OCI-LY7 (cell line): ENCODE measurements at places on chromosomes 7 and 10.

GRCh38 chr10:49309691-49310411 lies 10.9 kb downstream of the C10orf71 start:
- DNase-seq, result peak; percentile 44

- DNase-seq, result no peak
Measured at GRCh38 chr10:34862892-34863291, 47.8 kb upstream of the PARD3 start.

DNA sequence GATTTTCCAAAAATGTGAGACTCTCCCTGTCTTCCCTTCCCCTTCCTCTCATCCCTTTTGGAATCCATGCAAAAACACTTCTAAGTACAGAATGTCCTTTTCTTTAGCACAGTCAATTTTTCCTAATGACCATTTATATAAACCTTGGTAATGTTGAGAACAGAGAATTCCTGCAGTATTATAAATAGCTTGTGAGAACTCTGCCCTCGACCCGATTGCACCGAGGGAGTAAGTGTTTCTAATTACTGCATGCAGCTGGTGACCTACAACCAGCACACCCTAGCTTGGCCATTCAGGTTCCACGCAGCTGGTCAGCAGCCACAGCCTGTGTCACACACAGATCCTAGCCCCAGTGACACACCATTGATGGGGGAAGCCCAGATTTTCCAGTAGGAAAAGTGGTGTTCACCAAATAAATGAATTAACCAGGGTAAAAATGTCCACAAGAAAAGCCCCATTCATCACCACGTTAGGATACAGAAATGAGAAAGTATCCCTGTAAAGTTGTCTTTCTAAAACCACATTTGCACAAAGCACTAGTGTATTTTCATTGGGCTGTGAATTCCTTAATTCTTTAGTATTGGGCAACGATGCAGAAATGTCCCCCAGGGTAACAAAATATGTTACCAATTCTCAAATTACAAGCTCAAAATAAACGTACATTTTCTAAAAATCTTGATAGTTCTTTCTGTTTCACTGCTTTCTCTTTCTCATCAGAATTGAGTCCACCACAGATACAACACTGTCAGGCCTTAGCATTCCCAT lies 499.0 kb upstream of the KLF6 start:
- no peak for DNase-seq

DNA sequence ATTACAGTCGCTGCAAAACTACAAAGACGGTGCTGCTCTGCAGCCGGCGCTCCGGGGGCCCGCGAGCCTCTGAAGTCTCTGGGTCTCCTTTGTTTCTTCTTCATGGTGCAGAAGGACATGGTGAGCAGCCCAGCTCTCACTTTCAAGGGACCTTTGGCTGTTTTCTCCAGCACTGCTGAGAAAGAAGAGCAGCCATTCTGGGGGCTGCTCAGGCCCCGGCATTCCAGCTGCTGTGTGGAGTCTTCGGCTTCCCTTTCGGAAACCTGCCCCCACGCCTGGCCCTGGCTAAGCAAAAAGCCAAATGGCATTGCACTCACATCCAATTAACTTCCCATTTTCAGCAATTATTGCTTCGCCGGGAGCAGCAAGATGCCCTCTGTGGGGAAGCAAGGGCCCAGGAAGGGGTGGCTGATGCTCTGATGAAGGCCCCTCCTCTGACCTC lies 555.7 kb downstream of the PTPRN2 start:
- no peak for DNase-seq

DNA sequence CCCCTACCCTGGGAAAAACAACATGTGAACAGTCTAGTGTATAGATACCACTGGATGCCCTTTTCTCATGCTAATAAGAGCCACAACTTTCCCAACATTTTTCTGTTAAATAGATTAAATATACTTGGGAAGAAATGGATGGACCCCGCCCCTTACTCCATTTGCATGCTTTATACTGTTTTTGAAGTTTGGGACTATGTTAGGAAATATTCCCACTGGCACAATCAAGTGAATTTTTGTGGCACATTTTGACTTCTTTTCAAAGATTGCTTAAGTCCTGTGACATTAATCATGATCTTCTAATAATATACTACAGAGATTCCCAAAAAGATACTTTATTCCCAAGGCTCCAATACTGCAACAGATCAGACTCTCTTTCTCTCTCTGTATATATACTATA lies 216.6 kb downstream of the TWIST1 start:
- no peak for DNase-seq

GRCh38 chr7:149664176-149664575 lies 109.2 kb downstream of the ZNF467 start:
- DNase-seq, result no peak

- DNase-seq, result no peak
Measured at GRCh38 chr10:108410236-108410635, 1245.7 kb upstream of the SORCS1 start.

DNA sequence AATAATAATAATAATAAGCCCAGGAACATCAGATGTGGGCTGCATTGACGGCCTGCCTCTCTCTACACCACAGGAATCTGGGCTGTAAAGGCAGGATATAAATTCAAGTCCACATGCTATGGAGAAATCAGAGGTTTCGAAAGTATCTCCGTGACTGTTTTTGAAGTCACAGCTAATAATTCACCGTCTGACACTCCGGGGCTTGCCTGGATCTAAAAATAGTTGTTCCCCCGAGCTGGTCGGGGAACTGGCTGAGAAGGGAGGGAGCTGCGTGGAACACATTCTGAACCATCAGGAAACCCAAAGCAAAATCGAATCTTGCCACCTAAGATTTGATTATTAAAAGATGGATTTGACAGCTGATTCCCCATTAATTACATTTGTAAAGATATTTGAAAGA lies 35.4 kb downstream of the KLF6 start:
- no peak for DNase-seq

DNA sequence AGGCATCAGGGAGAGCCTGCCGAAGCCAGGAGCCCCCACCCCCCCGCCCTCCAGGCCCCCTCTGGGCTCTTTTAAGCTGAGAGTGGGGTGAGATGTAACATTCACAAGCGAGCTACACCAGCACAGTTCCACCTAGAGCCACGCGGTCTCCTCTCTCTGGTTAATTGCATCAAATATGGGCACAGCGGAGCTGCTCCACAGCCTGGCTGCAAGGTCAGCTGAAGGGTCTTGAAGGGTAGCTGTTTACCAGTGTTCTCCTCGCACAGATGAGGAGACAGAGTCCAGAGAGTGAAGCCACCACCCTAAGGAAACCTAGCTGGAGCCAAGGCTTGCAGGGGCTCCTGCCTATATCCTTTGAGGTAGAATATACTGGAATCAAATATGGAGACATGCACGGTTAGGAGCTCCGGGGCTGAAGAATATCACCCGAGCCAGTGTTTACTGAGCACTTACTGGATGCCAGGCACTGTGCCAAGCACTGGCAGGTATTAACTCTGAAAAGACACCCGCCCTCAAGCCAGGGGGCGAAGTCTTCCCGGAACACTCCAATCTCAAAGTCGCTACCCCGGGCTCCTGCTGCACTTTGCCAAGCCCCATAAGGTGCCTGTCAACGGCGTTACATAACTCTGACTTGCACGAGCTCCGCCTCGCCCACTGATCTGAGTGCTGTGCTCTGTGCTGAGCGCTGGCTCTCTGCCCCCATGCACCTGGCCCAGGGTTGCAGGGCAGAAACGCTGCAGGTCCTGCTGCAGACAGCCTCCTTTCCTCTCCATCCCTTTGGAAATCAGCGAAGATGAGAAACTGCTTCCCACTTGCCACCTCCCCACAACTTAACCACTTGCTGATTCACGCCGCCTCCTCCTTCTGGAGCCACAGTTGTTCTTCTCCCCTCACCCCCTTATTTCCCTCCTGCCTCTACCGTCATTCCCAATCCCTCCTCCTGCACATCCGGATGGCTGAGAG lies 5.4 kb downstream of the CHST15 start:
- no peak for DNase-seq

DNA sequence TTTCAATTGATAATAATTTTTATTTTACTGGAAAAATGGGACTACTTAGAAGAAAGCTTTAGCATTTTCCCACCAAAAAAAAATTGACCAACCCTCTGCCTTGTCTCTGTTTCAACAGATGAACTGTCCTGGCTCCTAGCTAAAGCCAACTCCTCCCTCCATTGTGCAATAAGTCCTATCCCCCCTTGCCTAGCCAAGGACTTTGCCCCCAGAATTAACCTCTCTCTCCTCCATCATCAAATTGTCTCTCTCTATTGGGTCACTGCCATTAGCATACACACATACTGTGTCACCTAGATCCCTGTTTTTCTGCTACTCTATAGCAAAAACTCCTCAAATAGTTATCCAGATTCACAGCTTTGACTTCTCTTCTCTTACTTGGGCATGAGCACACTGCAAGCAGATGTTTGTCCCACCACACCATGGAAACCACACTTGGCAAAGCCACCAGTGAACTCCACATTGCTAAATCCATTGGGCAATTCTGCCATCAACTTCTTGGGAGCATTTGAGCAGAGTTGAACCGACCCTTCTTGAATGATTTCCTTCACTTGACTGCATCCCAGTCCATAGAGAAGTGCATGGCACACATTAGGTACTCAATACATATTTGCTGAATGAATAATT lies 91.4 kb upstream of the NEBL start:
- DNase-seq, result no peak

- no peak for DNase-seq
Measured at GRCh38 chr7:140667476-140667875, 5.3 kb upstream of the ADCK2 start.

GRCh38 chr10:79404690-79405131 lies 40.7 kb downstream of the ZCCHC24 start:
- DNase-seq, result no peak

- no peak for DNase-seq
Measured at GRCh38 chr10:5952731-5953385, 24.5 kb downstream of the IL15RA start.

GRCh38 chr10:128062881-128063563 lies 63.2 kb downstream of the MKI67 start:
- DNase-seq, result peak; percentile 73

DNA sequence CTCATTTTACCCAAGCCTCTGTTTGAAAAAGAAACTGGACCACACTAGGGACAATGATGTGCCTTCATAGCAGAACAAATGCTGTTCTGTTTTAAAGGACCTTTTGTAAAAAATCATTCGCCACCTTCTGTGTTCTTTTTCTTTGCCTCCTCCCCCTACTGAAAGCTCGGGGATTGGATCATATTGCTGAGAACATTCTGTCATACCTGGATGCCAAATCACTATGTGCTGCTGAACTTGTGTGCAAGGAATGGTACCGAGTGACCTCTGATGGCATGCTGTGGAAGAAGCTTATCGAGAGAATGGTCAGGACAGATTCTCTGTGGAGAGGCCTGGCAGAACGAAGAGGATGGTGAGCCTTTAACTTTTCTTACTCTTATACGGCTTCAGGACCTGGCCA lies 62.2 kb downstream of the POLL start:
- no peak for DNase-seq

DNA sequence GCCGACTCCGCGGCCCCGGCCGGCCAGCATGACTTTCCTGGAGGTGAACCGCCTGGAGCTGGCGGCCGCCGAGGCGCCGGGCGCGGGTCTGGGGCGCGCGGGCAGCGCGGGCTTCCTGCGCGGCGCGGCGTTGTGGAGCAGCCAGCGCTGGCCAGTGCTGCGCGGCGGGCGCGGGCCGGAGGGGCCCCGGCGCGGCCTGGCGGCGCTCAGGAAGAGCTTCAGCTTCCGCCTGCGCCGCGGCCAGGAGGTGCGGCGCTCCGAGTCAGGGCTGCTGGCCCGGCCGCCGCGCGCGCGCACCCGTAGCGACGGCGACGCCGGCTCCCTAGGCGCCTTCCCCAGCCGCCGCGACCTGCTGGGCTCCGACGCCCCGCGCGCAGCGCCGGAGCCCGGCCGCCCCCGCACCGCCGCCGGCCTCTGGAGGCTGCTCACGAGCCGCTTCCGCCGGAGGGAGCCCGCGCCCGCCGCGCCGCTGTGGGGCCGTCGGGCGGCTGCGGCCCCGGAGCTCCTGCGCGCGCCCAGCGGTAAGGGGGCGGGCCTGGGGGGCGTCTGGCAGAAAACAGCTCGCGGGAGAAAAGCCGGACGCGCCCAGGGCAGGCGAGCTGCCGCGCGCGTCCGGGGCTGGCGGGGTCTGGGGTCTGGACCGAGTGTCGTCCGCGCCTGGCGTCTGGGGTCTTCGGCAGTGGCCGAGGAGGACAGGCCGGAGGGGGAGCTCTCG lies 29.0 kb downstream of the AGAP3 start:
- no peak for DNase-seq

- no peak for DNase-seq
Measured at GRCh38 chr10:124033887-124034218, 59.5 kb downstream of the CHST15 start.

- no peak for DNase-seq
Measured at GRCh38 chr7:155763691-155764437, 48.4 kb downstream of the SHH start.

DNA sequence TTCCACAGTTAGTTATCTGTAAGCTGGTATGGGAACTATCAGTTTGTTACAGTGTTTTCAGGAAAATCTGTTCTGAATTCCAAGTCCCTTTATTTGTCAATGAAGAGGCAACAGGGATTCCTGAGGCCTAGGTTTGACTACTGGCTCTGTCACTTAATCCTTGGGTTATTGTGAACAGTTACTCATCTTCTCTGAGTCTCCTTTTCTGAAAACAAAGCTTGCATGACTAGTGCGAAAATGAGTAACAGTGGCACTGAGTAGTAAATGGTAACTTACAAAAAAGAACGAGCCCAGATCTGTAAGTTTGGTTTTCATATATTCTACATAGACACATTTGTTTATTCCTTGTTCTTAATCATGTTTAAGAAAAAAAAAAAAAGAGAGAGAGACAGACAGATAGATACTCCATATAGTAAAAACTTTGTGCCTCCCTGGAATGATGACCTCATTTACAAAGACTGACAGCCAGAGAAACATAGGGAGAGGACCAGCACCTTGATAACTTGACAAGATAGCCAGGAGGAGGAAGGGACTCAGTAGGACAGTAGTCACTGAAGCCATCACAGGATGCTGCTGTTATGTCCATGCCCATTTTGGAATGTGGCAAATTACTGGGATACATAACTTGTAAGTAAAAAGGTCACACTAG lies 1.9 kb downstream of the MRPS33 start:
- DNase-seq, result no peak

DNA sequence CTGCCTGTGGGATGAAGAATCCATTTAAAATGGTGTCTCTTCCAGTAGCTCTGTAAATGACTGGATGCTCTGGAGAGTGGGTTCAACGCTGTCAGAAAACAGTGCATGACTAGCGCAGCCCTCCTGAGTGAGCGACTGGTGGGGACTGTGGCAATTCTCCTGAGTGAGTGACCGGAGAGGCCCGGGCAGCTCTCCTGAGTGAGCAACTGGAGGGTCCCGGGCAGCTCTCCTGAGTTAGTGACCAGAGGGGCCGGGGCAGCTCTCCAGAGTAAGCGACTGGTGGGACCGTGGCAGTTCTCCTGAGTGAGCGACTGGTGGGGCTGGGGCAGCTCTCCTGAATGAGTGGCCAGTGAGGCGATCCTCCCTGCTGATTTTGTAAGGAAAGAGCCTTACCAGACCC lies 85.5 kb downstream of the WDR37 start:
- no peak for DNase-seq

- DNase-seq, result no peak
Measured at GRCh38 chr7:42414941-42415505, 178.0 kb upstream of the GLI3 start.

DNA sequence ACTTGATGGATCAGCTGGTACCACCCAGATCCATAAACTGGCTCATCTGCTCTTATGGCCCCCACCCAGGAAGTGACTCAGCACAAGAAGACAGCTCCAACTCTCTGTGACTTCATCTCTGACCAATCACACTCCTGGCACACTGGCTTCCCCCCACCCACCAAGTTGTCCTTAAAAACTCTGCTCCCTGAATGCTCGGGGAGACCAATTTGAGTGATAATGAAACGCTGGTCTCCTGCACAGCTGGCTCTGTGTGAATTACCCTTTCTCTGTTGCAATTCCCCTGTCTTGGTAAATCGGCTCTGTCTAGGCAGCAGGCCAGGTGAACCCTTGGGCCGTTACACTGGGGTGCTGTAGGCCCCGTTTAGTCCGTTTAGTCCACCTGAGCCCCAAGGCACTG lies 23.4 kb upstream of the BNIP3 start:
- no peak for DNase-seq
